AG04449 (cell line): ENCODE measurements at places on chromosomes 3 and 15.
A peak's percentile ranks its signal among the peaks of the same experiment; 100 is the strongest.

- no peak for DNase-seq
Observed at GRCh38 chr3:129343643-129344360, 65.1 kb downstream of the HMCES start.

DNA sequence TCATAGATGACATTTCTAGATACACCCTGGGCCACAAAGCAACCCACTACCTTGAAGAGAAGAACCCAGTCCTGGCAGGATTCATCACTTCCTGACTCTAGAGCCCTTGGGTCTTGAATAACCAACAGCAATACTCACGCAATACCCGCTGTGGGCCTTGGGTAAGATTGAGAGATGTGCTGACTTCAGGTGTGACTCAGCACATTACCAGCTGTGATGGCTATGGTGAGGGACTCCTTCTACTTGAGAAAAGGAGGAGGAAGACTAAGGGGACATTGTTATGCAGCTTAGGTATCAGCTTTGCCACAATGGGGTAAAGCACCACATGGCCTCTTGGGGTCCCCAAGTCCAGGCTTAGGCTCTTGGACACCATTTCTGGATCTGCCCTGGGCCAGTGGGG lies 14.9 kb downstream of the C3orf33 start:
- DNase-seq, result no peak

DNA sequence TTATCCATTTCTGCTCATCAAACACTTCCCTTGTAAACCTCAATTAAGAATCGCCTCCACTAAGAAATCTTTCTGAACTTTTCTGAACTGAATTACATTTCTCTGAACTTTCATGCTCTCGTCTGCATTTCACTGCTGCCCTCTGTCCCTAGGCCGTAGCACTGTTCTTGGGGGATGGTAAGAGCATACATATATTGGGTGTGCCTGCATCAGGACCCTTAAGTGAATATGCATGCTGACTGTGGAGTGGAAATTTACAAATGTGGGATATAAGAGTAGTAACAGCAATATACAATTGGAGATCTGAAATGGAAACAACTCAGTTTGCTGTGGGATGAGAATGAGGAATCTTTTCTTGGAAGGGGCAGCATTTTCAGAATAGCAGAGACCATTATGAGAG lies 148.6 kb downstream of the MCTP2 start:
- no peak for DNase-seq

GRCh38 chr15:48469271-48469670 lies 138.0 kb downstream of the DUT start:
- no peak for DNase-seq

- DNase-seq, result no peak
Observed at GRCh38 chr15:81534124-81534523, 160.1 kb upstream of the TMC3 start.

DNA sequence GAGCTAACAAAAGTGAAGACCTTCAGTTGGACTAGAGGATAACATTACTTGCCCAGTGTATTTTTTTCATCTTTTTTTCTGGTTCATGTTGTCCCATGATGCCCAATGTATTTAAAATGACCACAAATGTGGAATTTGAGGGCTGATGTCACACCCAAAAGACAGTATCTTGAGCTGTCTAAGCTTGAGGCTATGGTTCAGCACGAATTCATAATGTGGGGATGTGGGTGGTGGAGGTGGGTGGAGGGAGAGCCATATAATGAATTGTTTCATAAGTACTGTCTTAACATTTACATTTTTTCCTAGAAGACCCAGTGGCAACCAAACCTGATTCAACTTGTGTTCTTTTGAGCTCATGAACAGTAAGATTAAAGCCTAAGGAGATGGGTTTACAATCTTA lies 37.5 kb downstream of the CHAC1 start:
- DNase-seq, result no peak

- no peak for DNase-seq
Observed at GRCh38 chr3:194976049-194976451, 290.4 kb downstream of the FAM43A start.

DNA sequence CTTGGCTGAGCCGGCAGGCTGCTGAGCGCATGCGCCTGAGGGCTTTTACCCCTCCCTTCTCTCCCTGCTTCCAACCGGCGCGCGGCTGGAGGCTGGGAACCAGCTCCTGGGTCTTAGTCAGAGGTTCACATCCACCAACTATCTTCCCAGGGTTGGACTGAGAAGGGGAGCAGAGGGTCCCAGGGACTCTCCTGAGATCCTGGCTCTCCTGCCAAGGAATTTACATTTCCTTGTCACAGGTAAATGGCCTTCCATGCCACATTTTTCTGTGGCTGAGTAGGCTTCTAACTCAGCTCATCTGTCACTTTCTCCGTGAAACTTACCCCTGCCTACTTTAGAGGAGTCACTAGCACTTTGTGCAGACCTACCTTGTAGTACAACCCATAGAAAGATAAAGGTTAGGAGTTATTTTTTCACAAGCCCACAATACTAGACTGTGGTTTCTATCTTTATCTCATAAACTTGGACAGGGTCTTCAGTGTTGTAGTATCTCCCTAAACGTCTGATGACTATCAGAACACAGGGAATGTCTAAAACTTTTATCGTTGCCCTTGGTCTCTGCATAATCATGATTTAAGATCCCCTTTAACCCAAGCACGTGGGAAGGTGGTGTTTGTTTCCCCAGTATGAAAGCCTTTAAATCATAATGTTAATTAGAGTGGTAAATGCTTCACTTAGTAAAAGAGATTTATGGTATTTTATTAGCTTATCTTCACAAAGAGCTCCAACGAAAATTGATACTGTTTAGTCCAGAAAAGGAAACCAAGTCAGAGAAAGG lies 638 bp upstream of the TBC1D5 start:
- DNase-seq, result no peak

DNA sequence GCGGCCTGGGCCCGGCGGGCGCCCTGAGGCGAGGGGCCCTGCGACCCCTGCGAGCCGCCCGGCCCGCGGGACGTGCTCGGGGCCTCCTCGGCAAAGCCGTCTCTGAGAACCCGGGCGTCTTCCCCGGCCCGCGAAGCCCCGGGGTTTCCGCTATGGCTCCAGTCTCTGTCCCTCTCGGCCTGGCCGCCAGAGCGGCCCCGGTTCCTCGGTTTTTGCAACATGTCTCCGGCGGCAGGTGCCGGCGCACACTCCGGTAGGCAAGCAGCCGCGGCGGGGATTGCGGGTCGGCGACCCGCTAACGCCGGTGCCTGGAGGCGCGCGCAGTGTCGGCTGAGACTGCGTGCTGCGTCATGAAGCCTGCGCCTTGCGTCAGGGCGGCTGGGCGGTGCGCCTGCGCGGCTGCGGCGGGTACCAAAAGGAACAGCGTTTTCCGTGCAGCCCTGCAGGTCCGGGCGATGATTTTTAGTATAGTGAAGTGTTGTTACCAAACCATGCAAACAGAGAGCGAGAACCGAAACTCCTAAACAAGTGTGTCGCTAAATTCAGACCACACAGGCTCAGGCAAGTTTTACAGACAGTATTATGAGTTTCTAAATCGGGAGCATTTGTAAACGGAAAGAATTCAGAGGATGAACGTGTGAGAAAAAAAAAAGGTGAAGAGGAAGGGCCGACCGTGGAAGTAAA lies at the start of gene NSMCE3:
Gene NSMCE3 (minus strand): TSS at position 338 of the 684 bp plus-strand sequence. CDS start 117 bp downstream, at position 221.
- peak; percentile 34 for DNase-seq

DNA sequence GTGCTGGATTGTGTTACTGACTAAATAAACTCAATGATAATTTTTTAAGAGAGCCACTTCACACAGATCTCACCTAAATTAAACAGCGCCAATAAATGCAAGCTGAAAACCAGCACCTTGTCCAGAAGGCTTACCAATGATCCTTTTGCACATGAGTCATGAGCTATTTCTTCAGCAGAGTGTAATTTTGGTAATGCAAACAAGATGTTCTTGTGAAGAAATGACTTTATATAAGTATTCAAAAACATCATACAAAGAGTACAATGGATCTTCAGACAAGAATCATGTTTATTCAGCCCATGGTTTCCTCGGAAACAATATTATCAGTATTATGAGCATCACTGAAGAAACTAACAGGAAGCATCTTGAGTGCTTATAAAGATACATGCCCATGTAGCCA lies 263.8 kb upstream of the UBE2E2 start:
- DNase-seq, result no peak

DNA sequence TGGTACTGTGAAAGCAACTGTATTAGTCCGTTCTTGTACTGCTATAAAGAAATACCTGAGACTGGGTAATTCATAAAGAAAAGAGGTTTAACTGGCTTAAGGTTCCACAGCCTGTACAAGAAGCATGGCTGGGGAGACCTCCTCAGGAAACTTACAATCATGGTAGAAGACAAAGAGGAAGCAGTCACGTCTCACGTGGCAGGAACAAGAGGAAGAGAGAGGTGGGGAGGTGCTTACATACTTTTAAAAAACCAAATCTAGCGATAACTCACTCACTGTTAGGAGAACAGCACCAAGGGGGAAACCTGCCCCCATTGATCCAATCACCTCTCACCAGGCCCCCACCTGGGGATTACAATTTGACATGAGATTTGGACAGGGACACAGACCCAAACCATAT lies 48.9 kb downstream of the IQGAP1 start:
- no peak for DNase-seq

GRCh38 chr3:51379746-51380455 lies 5.2 kb upstream of the MANF start:
- no peak for DNase-seq

- DNase-seq, result no peak
Observed at GRCh38 chr15:32685576-32685975, 32.2 kb upstream of the GREM1 start.

GRCh38 chr3:152269056-152269830 lies 514 bp downstream of the MBNL1 start:
- DNase-seq, result peak; percentile 74

- DNase-seq, result peak; percentile 38
Observed at GRCh38 chr3:149151843-149152242, 22.4 kb downstream of the HPS3 start.

DNA sequence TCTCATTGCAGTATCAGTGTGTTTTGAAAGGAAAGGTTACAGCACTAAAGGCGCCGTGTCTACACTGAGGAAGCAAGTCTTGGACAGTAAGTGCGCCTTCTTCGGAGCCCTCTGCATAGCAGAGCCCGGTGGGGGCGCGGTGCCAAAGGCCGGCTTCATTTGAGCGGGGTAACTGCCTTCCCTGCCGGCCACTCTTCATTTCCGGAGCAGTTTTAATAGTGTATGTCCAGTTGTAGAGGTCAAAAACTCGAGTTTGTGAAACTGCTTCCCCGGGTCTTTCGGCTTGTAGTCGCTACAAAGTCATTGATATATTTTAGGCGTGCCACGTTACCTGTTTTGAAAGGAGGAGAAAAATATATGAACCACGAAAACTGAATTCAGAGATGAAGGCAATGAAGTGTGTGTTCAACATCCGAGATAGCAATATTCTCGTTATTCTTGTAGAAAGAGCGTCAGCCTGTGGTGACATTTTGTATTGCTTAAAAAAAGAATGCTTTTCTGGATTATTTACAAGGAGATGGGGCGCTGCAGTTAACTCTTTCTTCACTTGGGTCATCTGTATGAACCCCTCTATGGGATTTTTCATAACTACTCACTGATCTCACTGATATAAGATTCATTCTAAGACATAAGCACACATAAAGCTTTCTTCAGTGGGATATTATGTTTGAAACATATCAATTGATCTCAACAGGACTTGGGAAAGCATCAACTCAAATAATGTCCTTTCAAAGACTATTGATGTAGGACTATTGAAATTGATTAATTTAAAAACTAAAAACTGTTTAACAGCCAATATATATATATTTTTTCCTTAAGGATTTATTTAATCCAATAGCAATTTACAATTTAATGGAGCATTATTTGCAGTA lies 3.0 kb downstream of the ALCAM start:
- DNase-seq, result no peak

- no peak for DNase-seq
Observed at GRCh38 chr3:133620066-133620784, 41.5 kb downstream of the TOPBP1 start.

GRCh38 chr15:92797168-92798052 lies 102.7 kb upstream of the CHD2 start:
- peak; percentile 38 for DNase-seq

DNA sequence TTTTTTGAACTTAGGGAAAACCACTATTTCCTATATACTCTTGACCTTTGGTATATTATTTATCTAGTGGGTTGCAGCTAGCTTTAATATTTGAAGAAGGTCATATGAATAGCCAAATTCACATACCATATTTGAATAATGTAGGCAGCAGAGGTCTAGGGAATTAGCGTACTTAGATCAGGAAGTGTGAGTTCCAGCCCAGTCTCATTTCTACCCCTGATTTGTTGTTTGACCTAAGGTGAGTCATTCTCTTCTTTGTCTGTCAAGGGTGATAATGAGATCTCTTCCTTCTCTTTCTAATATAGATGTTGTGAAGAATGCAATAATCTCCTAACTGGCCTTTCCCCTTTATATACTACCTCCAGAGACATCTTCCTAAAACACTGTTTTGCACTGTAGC lies 36.6 kb upstream of the ZPLD1 start:
- no peak for DNase-seq

DNA sequence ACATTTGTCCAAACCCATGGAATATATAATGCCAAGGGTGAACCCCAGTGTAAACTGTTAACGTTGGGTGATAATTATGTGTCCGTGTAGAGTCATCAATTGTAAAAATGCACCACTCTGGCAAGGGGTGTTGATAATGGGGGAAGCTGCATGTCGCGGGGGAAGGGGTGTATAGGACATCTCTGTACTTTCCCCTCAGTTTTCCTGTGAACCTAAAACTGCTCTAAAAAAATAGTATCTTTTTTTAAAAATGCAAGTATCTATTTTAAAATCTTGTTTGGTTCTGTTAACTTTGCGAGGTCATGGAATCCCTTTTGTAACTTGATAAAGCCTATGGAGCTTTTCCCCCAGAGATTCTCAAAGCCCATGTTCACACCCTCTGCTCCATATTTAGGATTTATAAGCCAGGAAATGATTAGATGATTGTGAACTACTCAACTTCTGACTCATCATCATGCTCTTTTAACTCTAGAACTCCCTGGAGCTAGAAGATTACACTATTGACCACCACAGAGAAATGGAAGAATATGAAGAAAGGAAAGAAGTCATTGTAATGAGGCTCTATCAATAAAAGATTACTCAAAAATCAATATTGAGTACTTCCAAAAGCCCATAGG lies 56.1 kb upstream of the C3orf49 start:
- DNase-seq, result peak; percentile 2

DNA sequence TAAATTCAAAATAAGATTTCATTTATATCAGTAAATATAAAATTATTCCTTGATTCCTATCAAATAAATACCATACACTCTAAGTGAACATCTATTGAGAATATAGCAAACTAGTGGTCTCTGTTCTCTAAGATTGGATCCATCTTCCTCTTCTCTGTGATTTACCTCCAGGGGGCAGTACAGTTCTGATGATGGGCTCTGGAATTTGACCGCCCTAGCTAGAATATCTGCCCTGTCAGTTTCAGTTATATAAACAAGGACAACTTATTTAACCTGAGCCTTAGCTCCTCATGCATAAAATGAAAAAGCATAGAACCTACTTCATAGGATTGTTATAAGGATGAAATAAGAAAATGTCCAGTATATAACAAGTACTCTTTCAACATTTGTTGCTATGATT lies 171.1 kb upstream of the CCDC54 start:
- DNase-seq, result no peak
